ENCODE measurements at places on chromosomes 4 and X.
A peak's percentile ranks its signal among the peaks of the same experiment; 100 is the strongest.

GRCh38 chr4:69126024-69126423 is 29.8 kb downstream of the UGT2B7 start:
- no peak for ATAC-seq

- no peak for ATAC-seq
These were observed 124.0 kb upstream of the PPARGC1A start for GRCh38 chr4:24013668-24014422.

GRCh38 chr4:84578540-84579402 is 4.2 kb upstream of the CDS1 start:
- ATAC-seq: peak; percentile 58

- no peak for ATAC-seq
These were observed 69.4 kb downstream of the TBC1D9 start for GRCh38 chr4:140686796-140687195.

GRCh38 chr4:95212692-95213091 is 336.1 kb downstream of the UNC5C start:
- ATAC-seq: no peak

DNA sequence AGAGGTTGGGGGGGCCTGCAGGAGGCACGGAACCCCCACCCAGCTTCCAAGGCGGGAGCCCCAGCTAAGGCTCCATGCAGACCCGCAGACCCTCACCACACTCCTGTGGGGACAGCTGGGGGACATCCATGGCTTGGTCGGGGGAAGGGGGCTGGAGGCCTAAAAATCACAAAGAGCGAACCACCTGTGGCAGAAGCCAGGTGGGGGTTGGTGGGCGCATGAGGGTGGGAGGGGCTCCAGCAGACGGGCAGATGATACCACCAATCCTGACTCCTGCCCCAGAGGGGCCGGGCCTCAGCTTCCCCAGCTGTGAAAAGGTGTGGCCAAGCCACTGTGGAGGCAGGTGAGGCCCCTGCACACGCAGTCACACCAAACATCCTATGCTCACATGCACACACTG is 111.6 kb downstream of the FAM53A start:
- no peak for ATAC-seq

GRCh38 chr4:41156574-41156973 is 57.8 kb downstream of the APBB2 start:
- no peak for ATAC-seq

GRCh38 chr4:21097865-21098264 is 397.6 kb downstream of the PACRGL start:
- no peak for ATAC-seq

- ATAC-seq: no peak
These were observed 106.0 kb upstream of the NKX1-1 start for GRCh38 chr4:1512051-1512737.

- ATAC-seq: no peak
These were observed 1.3 kb downstream of the GALNTL6 start for GRCh38 chr4:171814545-171814944.

- peak; percentile 71 for ATAC-seq
These were observed 19.4 kb downstream of the SPRY1 start for GRCh38 chr4:123415977-123416376.

GRCh38 chrX:106692425-106693065 is 34.0 kb upstream of the RNF128 start:
- no peak for ATAC-seq

DNA sequence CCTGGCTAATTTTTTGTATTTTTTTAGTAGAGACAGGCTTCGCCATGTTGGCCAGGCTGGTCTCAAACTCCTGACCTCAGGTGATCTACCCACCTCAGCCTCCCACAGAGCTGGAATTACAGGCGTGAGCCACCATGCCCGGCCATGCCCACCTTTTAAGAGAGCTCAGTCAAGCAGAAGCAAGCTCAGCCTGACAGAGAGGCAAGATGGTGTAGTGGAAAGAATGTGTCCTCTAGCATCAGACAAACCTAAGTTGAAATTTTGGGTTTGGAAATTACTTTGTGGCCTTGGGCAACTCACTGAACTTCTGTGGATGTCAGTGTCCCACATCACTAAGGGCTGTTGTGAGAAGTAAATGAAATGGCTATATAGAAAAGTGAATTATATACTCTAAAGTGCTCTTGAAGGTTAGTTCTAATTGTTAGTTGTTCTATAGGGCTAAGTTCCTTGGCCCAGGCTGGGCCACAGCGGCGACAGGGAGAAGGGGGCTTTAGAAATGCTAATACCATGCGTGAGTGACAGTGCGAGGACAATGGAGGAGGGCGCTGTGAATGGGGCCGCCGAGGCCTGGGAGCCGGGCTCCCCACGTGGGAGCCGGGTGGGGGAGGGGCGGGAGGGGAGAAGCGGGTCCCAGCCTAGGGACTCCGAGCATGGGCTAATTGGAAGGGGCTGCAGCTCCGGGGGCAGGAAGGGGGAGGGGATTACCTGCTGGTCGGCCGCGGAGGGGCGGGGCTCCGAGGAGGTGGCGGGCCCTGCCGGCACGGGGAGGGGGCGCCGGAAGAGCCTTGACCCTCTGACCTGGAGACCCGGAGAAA is 15.6 kb downstream of the PJA1 start:
- no peak for ATAC-seq

DNA sequence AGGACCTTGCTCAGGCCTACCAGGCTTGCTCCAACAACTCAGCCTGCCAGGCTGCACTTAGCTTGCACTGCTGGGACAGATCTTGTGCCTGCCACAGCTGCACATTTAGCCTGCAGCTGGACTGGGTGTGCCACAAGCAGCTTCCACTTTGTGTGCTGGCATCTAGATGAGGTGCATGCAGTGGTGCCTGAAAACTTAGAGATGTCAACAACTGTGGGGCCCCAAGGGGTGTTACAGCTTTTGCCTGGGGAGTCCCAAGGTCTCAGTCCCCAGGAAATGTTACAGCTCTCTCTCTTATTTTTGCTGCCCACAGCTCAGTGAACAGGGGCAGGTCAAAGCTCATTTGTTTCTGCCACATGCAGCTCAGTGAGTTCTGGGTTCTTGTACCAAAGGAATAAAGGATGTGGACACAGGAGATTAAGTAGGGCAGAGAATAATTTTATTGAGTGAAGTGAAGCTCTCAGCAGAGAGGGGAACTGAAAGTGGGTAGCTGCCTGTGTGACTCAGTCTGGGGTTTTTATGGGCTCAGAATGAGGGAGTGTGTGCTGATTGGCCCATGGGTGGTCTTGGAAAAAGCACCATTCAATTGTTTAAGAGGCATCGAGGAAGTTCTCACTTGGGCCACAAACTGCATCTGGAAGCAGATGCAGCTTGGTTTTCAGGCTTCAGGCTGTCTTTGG is 828.3 kb downstream of the TECRL start:
- no peak for ATAC-seq

GRCh38 chr4:186554539-186554913 is 841 bp downstream of the MTNR1A start:
- ATAC-seq: no peak

DNA sequence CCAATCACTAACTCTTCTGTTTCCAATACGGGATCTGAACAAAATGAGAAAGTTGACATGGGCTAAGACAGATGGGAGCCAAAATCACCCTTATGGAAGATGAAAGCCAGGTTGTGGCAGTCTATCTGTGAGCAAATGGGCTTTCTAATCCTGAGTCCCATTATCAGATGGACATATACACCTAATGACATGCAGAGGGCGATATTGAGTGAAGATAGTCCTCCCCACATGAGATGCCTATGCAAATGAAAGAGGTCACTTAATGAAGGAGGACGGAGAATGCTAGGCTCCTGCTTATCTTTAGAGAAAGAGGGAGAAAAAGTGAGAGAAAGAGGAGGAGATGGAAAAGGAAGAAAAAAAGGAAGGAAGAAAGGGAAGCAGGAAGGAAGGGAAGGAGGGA is 547.5 kb downstream of the NLGN4X start:
- no peak for ATAC-seq

DNA sequence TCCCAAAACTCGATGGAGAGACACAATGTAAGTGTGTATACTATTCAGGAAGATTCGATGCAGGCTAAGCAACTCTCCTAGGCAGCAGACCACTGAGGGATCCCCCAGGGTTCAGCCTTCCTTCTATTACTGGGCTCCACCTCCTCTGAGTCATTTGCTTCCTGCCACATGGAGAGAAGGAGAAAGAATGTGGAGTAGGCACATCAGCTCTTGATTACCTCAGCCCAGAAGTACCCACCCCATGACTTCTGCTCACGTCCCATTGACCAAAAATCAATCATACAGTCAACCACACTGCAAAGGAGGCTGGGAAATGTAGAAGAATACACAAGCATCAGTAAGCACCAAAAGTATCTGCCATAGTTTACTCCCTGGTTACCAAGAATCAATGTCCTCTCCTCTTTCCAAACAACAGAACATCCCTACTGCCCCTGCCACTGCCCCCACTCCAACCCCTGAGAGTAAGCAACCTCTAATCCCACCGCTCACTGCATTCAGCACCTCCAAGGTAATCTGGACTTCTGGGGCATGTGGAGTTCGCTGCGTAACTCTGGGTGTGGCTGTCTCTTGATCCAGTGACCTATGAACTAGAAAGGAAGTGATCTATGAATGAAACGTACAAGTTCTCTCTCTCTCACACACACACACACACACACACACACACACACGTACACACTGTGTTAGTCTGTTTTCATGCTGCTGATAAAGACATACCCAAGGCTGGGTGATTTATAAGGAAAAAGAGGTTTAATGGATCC is 91.2 kb upstream of the C1QTNF7 start:
- no peak for ATAC-seq

DNA sequence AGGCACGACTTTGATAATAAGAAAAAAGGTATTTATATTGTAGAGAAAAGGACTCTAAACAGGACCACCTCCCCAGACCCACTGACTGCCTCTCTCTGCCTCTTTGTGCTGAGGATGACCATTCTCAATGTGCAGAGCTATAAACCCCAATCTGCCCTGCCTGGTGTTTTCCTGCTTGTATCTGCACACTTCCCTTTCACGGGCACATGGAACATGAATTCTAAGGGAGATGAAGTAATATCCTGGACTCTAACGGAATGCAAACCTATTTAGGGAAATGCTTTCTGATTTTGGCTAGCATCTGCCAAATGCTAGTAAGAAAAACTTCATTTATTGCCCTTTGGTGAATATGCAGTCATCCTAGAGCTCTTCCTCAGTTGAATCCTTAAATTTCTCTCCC is 2.4 kb downstream of the DIPK2B start:
- no peak for ATAC-seq

DNA sequence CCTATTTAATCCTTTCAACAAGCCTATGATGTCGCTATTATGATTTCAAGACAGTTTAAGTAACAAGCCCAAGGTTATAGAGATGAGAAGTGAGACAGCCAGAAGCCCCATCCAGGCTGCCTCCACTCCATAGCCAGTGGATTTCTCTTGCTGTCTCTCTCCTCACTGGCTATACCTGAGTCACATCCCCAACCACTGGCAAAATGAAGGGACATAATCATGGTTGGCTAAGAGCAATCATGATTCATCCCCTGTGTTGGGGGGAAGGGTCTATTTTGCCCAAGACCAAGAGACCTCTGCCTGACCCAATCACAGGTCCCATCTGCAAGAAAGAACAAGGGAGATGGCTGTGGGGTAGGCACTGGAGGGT is 334.9 kb upstream of the GATB start:
- ATAC-seq: peak; percentile 1

DNA sequence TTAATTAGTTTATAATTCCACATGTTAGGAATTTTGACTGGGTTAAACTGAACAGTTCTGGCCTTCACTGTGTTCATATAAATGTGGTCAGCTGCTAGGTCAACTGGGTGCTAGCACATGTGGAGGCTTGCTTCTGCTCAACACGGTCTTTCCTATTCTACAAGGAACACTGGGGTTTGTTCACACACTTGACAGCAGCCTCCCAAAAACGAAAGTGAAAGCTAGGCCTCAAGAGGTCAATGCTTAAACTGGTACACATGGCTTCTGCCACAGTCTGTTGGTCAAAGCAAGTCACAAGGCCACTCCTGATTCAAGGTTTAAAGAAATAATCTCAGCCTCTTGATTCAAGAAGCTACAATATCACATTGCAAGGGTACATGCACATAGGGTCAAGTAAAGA is 126.5 kb downstream of the QDPR start:
- ATAC-seq: peak; percentile 78

DNA sequence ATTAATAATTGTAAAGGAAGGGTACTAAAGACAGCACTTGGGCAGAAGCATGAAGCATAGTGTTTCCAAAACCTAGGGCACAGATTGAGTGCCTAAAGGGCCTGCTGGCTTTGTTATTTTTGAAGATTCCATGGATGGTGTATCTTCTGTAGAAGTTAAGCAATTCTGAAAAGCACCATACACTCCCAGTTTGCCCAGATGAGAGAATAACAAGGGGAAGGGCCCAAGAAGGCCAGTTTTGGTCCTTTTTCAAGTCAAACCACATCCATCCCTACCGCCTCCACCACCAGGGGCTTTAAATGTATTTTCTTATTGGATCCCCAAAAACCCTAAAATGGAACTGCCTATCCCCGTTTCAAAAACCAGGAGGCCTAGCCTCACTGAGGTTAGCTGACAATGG is 17.2 kb downstream of the SCARB2 start:
- ATAC-seq: no peak

DNA sequence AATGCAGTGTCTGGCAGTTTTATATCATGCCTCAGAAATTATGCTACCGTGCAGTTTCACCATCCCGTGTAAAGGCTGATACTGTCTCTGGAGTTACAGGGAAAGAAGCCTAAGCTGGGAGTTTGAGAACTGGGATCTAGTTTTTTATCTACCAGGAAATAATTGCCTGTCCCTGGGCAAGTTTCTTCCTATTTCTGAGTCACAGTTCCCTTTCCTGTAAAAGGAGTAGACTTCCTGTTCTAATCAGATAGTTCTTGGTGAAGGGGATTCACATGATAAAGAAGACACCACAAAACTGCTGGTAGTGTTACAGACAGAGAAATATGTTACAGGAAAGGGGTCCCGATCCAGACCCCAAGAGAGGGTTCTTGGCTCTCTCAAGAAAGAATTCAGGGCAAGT is 17.1 kb downstream of the HERC3 start:
- no peak for ATAC-seq

- ATAC-seq: no peak
These were observed 201.6 kb downstream of the QDPR start for GRCh38 chr4:17310269-17310652.

DNA sequence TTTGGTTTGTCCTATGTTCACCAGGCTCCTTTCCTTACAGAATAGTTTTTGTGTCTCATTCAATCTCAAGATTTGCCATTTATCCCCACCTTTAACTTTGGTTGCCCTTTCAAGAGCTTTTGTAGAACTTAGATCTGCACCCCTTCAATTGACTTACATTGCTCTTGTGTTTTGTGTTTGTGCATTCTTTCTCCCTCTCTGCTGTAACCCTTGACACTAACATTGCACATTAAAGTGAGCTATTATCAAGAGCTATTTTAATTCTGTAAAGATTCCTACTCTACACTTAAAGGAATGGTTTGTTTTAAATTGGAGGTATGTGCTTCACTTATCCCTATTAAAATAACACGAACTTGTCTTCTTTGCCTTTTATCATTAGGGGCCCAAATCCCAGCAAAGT is 65.3 kb downstream of the CDS1 start:
- ATAC-seq: no peak

DNA sequence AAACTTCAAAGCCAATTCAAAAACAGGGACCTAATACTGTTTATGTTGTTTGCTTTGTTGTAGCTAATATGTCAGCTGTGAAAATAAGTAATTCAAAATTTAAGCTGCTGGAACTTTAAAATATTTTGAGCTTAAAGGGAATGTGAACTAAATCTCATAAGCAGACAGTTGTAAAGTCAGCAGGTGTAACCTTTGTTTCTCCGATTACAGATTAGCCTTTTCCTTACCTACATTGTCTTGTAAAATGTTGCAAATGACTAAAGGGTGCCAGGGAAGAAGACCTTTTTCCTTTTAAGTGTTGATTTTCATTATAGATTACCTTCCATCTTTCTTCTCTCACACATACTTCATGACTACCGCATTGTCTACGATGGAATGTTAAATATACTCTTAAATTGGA is 405.1 kb downstream of the KCNIP4 start:
- no peak for ATAC-seq
